ENCODE measurements at places on chromosomes 1 and 21.

DNA sequence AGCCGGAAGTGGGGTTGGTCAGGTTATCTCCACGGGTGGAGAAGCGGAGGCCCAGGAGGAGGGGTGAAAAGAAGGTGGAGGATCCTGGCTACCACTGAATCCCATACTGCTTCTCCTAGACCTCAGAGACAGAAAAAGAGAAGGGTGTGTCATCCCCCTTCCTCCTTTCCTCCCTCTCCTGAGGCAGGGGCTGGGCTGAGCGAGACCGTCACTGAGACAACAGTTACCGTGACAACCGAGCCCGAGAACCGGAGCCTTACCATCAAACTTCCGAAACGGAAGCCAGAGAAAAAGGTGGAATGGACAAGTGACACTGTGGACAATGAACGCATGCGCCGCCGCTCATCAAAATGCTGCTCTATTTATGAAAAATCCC lies 42.1 kb upstream of the NBPF3 start:
- peak; percentile 21 for DNase-seq

GRCh38 chr1:923131-923990 lies at the start of gene SAMD11:
Gene SAMD11, plus strand, starts transcription at chr1:923923. Its CDS starts 509 bp downstream, at chr1:924432.
- peak; percentile 25 for DNase-seq

- DNase-seq, result no peak
Measured at GRCh38 chr1:79215311-79215710, 208.8 kb upstream of the ADGRL4 start.

GRCh38 chr1:184194236-184194635 lies 142.7 kb downstream of the TSEN15 start:
- DNase-seq, result no peak

- DNase-seq, result no peak
Measured at GRCh38 chr1:34974626-34975025, 10.5 kb downstream of the TMEM35B start.

GRCh38 chr21:33402001-33402979 lies 923 bp upstream of the IFNGR2 start:
- DNase-seq, result no peak

- DNase-seq, result no peak
Measured at GRCh38 chr1:190494451-190494850, 16.8 kb upstream of the BRINP3 start.
